ENCODE measurements at places on chromosomes 7 and 10.
A peak's percentile ranks its signal among the peaks of the same experiment; 100 is the strongest.

- DNase-seq: no peak
Observed at GRCh38 chr7:50405221-50405620, 44.9 kb downstream of the FIGNL1 start.

GRCh38 chr10:78362406-78363022 lies 328.9 kb downstream of the RPS24 start:
- no peak for DNase-seq

DNA sequence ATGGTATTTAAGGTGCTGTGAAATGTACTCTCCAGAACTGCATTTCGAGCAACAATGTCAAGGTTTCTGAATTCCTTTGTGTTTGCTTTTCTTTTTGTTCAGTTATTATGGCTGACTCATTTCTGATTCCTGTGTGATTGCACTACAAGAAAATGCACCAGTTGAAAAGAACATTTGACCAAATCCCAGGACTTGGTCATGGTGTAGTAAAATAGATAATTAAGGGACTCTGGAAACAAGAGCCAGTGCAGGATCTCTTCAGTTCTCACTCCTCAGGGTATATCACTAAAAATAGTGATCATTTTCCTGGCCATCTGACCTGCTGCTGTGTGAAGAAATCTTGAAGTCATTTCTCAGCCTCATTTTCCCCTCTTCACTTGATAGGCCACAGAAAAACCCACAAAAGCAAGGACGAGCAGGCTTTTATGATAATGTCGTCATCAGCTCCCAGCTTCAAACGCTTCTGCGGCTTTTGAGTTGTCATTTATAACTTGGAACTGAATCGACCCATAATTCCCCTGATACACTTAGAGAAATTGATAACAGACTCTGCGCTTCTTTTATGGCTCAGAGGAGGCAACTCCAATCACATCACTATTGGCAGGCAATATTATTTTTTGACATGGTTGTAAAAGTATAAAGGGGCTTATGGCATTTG lies 274.7 kb downstream of the HDAC9 start:
- no peak for DNase-seq

DNA sequence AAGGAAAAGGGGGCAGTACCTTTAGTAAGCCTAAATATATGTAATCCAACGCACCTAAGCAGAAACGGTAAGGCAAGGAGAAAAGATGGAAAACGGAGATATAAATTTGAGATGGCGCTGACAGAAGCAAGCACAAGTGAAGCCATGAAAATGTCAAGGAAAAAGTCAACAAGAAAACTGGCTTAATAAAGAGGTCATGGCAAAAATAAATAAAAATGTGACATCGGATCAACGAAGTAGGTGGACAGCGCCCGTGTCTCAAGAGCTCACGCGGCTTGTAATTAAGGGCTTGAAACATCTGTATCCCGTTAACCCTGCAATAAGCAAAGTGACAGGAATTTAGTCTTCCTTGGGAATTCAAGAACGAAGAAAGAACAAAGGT lies 611 bp downstream of the NDUFA5 start:
- no peak for DNase-seq

GRCh38 chr7:47149208-47149839 lies 432.6 kb downstream of the TNS3 start:
- no peak for DNase-seq

- DNase-seq: no peak
Observed at GRCh38 chr7:117012696-117013095, 59.4 kb downstream of the ST7 start.

DNA sequence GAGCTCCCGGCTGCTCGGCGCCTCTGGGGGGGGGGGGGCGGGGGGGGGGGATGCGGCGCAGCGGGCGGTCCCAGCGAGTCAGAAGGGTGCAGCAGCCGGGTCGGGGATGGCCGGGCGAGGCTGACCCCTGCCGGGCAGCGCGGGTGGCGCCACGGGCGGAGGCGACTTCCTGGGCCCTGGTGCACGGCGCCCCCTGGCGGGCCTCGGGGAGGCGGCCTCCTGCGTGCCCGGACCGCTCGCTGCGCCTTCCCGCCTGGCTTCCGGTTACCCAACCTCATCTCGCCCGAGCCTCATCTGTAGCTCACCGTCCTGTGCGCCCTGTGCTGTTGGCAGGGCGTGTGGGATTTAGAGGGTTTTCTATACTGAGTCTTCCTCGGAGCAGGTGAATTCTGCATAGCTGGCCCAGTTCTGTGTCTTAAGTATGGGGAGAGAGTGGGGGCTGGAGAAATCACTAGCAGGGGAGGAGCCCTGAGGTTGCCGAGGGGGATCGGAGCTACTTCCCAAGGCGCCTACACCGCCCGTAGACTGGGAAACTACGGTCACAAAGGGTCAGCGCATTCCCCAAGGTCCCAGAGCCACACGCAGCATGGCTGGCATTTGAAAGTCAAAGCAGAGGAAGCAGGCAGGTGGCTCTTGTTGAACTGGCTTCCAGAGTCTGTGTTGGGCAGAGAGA lies 28.3 kb upstream of the WDFY4 start:
- DNase-seq: peak; percentile 99

DNA sequence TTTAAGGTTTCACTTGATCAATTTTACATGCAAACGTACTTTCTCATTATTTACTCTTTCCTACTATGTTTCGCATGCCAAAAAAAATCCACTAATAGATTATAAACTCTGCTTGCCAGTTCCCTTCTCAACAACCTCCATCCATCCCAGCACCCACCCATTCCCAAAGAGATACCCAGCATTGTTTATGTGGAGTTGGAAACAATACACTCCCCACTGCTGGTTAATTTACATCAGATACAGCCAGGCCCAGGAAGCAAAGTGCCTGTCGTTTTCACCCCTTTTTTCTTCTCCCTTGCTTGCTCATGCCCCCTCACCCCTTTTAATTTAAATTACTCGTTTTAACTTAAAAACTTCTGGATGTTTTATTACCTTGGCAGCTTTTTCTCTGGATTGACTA lies 59.9 kb downstream of the HIBADH start:
- DNase-seq: no peak

DNA sequence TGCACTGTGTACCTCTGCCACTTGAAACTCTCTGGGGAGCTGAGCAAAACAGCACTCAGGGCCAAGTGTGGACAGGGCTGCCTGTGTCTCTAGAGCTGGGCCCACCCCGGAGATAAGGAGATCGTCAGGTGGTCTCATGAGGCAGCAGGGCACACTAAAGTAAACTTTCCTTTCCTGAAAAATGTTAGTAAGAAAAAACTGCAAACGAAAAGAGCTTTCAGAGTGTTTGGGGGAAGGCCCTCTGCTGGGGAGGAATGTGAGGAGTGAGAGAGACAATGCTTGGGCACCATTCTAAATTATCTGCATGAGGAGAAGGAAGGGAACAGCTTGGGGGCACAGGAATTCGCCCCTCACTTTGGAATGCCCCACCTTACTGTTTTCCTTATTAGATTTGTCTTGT lies 127.7 kb downstream of the ATXN7L1 start:
- DNase-seq: no peak

Data from D341Med (cell line).